ENCODE measurements at places on chromosomes 6 and 20. TPM values are rescaled to one million over a fixed set of nuclear protein-coding genes. Genes with fewer than 3 reads are reported as not detected.

The SPATS1 gene
- not detected for total RNA-seq

The GSTA2 gene
- not detected for total RNA-seq

The ZC3H12D gene
- 0.30 TPM for total RNA-seq

The TTLL9 gene
- total RNA-seq, result not detected

The TNNC2 gene
- not detected for total RNA-seq

- DNase-seq, result no peak
Measured at GRCh38 chr6:80466981-80467380, 360.5 kb downstream of the BCKDHB start.

DNA sequence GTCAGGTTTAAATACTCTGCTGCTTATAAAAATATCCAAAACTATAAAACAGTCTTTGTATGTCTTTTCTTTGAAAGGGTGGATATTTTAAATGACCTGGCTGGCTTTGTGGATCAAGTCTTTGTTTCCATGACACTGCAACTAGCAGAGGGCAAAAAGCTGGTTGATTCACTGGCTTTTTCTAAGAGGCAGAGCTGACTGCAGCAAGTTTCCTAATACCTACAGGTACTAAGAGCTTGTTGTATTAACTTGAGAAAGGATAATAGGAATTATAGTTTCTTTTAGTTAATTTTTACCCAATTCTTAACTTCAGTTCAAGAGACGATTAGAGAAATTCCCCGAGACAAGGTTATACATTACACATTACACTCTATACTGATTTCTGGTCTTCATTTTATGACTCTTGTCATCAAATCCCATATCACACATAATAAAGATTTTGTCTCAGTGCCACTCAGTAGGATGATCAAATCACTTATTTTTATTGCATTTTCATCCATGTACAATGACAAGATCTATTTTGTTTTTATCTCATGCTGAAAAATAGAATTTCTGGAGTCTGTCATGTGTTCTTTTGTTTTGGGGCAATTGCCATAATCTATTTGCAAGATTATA is 120.1 kb upstream of the RIMS1 start:
- no peak for DNase-seq

DNA sequence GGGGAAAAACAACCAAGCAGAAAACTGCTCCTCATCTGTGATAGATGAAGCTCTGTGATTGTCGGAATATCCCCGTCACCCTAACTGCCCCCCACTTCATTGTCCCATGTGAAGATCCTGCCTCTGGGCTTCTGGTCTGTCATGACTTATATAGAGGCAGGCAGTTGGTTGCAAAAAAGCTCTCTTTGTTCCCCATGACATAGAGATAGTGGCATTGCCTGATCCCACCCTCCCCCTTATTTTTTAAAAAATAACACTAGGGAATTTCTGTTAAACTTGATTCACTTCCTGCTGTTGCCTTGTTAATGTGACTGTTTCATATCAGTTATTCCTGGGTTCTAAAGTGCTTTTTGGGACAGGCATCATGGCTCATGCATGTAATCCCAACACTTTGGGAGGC is 203.1 kb downstream of the JARID2 start:
- no peak for DNase-seq

DNA sequence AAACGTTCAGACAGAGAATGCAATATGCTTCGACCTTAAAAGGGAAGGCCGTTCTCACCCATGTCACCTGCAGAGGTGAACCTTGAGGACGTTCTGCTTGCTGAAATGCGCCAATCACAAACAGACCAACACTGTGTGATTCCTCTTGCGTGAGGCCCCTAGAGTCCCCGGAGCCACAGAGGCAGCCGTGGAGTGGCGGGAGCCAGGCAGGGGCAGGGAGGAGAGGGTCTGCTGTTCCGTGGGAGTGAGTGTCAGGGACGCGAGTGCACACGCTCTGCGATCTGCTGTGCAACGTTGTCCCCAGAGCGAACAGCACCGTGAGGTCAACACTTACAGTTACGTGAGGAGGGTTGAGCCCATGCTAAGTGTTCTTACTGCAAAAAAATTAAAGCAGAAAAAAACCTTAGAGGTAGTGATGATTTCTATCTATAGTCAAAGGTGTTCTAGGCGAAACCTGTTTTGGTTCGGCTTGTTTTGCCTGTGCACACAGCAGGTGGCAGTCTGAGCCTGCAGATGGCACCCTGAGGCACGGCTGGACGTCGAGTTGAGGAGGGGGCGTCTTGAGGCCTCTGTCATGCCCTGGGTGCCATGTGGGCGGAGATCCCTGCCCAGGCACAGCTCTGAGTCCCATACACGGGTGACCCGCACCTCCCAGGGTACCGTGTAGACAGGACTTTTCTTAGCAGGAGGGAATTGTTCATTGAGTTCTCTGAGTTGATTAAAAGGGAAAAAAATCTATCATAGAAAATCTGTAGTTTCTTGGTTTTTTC is 71.7 kb upstream of the FRMD1 start:
- no peak for DNase-seq

DNA sequence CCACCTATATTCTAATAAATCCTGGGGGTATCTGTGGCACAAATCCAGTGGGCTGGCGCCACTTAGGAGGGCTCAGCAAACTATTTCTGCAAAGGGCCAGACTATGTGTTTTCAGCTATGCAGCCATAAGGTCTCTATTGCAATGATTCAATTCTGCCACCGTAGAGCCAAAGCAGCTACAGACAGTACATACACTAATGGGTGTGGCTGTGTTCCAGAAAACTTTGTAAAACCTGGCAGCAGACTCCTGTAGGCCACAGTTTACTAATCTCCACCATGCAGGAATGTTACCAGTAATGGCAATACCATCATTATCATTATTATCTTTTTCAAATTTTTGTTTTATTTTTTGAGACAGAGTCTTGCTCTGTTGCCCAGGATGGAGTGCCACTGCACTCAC is 65.7 kb downstream of the SULF2 start:
- no peak for DNase-seq

DNA sequence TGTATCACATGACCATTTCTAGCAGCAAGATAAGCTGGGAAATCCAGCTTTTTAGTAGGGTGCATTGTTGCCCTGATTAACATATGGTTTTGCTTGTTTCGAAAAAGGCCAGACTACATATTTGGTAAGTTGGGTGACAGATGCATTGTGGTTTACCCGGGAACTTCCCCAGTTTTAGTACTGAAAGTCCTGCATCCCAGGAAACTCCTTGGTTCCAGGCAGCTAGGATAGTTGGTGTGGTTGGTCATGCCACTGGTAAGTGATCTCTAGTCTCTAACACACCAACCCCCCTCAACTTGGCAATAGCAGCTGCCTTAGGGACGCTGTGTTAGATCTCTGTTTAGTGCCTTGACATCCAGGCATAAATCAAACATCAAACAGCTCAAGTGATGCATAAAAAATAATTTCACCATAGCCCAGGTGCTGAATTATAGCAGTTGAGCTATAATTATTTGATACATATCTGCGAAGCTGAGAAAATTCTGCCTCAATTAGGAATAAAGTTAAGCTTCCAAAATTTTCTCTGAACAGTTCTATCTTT is 216.5 kb downstream of the TFAP2C start:
- no peak for DNase-seq

- no peak for DNase-seq
Measured at GRCh38 chr6:50025258-50025657, 3.5 kb upstream of the DEFB110 start.
